ENCODE measurements at places on chromosomes 7 and 10.

DNA sequence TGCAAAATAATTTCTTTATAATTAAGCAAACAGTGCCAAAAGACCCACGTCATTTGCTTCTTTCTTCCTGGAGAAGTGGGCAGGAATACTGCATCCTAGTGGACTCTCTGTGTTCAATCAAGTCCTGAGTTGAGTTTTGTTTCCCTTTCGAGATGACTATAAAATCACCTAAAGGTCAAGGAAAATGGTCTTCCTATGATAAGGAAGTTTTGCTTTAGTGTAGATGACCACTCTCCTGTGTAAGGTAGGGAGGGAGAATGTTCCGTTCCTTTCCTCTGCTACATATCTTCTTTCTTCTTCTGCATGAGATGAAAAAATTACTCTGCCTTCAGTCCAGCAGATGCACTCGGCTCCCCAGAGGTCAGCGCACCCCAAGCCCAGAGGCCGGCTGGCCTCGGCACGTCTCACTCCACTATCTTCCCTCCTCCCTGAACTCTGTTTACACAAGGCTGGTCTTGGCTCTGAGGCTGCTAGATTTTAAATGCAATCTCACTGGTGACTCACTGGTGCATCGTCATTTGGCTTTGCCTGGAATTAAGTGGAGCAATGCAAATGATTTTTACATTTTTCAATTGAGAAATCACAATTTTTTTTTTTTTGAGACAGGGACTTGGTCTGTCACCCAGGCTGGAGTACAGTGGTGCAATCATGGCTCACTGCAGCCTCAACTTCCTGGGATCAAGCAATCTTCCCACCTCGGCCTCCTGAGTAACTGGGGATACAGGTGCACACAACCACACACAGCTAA is 18.6 kb upstream of the VDAC2 start:
- no peak for DNase-seq

GRCh38 chr10:49686651-49687050 is 7.2 kb downstream of the C10orf53 start:
- no peak for DNase-seq

DNA sequence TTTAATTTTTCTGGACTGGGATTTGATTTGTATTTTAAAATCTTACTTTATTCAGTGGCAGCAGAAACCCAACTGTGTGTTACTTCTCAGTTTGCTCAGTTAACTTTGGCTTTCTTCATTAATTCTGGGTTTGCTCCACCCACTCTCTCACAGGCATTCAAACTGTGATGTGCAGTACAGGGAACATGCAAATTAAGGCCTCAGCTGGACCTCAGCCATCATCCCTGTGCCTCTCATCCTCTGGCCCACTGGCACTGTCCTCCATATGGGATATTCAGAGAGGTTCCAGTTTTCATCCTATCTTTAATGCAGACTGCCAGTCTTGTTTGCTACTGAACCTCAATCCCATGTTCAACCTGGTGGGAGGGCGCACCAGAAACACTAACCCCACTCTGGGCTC is 743.4 kb upstream of the IGFBP3 start:
- peak; percentile 27 for DNase-seq

- DNase-seq, result no peak
Measured at GRCh38 chr10:100483876-100484666, 21.3 kb downstream of the WNT8B start.

DNA sequence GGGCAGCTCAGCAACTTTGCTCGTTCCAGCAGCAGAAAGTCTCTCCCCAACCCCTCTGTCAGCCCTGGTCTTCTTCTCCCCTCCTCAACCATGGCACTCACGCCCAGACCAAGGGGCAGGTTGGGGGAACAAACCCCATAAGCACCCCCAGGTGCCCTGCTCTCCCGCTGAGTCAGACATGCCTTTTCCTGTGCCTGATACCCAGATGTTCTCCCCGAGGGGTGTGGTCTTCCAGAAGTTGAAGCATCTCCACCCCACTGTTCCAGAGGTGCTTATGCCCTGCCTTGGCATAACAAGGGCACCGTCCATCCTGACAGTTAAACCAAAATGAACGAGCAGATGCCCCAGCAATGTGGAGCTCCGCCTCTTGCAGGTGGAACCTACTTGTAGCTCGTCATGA is 67.1 kb downstream of the C10orf143 start:
- DNase-seq, result no peak
